Activated CD4-positive, CD25-positive, alpha-beta regulatory T cell treated with anti-CD3 and anti-CD28 coated beads, Interleukin-2, amount 50 U/mL, for 16 hours (primary cell): ENCODE measurements at places on chromosomes 5 and 9.

DNA sequence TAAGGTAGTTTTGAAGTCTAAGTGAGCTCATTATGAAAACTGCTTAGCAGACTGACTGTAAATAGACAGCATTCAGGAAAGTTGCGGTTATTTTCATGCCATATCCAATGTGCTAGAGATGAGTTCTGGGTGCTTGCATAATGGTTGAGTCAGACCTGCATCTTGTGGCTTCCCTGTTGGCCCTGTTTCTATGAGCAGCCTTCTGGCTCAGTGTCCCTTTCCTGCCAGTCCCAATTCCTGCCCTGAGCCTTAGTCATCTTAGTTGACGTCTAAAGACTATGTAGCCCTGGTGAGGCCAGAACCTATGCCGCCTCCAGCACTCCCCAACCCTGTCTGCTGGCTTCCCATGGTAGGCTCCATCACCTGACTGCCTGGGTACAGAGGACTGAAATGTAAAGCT is 76.3 kb upstream of the TNFSF8 start:
- no peak for DNase-seq

- DNase-seq = no peak
These were observed 10.0 kb upstream of the CCL28 start for GRCh38 chr5:43422143-43422542.

GRCh38 chr5:122704247-122705036 is 70.4 kb upstream of the SNX2 start:
- no peak for DNase-seq

- no peak for DNase-seq
These were observed 316.3 kb downstream of the FAM170A start for GRCh38 chr5:119945691-119946090.

DNA sequence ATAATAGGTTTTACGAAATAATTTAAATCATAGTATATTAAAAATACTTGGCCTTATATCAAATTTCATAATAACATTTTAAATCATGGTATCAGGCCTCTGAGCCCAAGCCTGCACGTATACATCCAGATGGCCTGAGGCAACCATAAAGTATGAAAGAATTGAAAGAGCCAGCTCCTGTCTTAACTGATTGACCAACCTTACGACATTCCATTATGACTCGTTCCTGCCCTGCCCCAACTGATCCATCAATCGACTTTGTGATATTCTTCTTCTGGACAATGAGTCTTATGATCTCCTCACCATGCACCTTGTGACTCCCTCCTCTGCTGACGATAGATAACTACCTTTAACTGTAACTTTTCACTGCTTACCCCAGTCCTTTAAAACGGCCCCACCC is 545.0 kb downstream of the MTRR start:
- DNase-seq = no peak

DNA sequence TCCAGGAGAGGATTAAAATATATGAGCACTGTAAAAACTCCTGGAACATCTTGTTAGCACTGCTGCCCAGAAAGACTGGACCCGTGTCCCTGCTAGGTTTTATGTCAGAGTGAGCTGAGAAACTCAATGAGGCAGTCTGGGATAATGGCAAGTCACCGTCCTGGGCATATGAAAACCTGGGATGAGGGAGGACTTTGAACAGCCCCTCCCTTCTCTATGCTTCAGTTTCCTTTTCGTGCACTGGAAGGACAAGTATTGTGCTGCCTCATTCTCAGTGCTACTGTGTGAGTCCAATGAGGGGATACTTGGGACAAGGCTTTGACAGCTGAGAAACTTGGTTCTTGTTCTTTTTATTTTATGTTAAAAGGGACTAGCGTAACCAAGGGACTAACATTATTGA is 143.0 kb upstream of the SHB start:
- DNase-seq = no peak

DNA sequence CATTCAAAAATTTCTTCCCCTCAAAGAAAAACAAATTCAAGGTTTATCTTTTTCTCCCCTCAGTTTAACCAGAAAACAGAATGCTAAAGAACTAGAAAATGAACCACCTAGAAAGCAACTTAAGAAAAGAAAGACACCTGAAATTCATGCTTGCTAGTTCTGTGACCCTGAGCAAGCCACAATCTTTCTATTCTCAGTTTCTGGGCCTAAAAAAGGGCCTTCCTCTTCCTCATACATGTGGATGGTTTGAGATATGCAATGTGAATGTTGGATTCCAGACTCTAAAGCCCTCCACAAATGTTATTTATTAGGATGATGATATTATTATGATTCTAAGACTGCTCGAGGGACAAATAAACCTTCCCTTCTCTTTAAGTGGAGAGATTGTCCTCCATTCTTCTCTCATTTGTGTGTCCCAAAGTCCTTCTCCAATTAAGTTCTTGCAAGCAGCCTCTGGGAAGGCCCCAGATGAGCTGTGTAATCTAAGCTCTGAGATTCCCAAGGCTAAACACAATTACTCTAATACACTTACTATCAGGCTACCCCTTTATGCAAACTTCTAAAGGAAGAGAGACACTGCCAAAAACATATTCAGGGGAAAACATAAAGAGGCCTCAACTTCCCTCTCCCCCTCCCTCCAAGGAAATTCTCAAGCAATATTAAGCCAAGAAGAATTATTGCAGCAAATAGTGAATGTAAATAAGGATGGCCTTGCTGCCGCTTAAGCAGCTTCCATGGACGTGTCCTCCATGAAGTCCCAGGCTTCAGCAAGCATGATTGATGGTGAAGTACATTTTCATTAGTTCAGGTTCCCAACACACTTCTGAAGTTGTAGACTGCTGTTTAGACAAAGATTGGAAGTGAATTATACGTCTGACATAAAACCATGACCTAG is 80.2 kb downstream of the PRKACG start:
- DNase-seq = no peak

DNA sequence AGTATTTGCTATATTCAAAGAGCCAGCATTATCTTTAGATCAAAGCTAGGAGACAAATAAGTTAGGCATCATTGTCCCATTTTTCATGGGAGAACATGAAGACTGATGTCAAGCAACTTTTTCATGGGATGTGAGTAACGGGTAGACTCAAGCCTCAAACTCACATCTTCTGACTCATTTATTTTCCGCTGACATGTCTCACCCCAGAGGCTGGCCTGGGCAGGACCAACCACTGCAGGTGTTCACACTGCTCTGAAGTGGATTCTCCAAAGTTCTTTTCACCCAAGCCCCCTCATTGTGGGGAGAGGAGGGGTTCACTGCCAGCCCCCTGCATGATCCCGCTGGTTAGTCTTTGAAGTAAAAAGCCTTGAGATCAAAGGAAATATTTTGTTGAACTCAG is 34.9 kb upstream of the BASP1 start:
- no peak for DNase-seq

GRCh38 chr9:75231167-75231566 is 142.9 kb downstream of the OSTF1 start:
- DNase-seq = no peak

DNA sequence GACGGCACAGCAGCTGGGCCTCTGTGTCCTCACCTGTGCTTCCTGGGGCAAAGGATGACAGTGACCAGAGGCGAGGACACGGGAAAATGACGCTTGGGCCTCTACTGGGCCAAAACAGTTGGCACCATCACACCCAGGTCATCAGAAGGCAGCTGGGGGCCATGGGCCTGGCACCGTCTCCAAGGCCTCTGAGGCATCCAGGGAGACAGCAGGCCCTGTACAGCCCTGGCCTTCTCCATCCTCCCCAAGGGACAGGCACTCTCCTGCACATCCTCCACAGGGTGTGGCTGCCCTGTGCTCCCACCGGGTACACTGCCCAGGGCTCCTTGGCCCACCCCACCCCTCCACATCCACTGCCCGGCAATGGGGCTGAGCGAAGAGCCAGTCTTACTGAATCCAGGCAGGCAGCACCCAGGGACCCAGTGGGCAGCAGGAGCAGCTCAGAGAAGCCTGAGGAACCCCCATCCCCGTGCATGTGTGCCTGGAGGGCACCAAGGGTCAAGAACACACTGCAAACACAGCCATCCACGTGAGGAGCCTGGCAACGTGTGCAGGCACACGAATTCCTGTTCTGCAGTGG is 4.0 kb downstream of the LPCAT1 start:
- DNase-seq = no peak

- DNase-seq = no peak
These were observed 313.5 kb downstream of the TLR4 start for GRCh38 chr9:118017607-118018122.

DNA sequence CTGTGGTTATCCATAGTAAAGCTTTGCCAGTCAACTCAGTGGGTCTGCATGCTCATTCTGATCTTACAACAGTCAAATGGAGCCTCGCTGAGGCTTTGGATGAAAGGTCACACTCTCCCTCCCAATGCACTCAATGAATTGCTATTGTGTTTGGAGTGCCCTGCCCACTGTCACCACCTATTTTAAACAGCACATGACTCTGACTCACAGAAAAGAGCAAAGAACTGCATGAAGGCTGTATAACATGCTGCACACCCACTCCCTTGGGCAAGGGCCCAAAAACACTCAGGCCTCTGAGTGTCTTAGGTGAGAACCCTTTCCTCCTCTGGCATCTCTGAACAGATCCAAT is 118.7 kb upstream of the CCDC112 start:
- no peak for DNase-seq

- no peak for DNase-seq
These were observed 240.6 kb upstream of the MAP3K1 start for GRCh38 chr5:56574778-56575177.

DNA sequence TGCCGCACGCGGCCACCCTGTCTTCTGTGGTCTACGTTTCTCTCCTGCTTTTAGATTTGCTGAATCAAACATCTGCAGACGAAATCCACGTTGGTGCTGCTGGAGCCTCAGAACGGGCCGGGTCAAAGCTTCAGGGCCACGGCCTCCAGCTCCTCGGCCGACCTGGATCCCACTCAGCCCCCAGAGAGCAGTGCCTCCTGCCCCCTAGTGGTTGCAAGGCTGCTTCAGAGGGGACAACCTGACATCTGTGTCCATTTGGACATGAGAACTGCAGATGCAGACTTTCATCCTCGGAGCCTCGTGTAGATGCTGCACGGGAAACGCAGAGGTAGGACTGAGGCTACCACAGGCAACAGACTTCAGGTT is 23.0 kb upstream of the SLC6A3 start:
- no peak for DNase-seq

DNA sequence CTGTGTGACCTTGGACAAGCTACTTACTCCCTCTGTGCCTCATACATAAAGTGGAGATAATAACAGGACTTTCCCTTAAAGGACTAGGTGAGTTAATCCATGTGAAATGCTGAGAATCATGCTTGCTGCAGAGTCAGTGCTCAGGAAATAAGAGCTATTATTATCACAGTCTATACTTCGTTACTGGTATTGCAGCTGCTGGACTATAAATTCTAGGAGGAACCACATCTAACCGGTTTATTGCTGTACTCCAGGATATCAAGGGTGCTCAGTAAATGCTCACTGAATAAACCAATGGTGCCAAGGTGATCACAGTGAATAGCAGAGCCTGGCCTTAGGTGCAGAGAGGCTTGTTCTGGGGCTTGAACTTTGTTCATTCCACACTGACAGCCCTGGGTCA is 69.3 kb downstream of the HSPA4 start:
- no peak for DNase-seq

- no peak for DNase-seq
These were observed 464 bp downstream of the GDF9 start for GRCh38 chr5:132865668-132866341.

- no peak for DNase-seq
These were observed 163.9 kb upstream of the RASA1 start for GRCh38 chr5:87103616-87104287.

- no peak for DNase-seq
These were observed 114.9 kb downstream of the INVS start for GRCh38 chr9:100213730-100214477.

DNA sequence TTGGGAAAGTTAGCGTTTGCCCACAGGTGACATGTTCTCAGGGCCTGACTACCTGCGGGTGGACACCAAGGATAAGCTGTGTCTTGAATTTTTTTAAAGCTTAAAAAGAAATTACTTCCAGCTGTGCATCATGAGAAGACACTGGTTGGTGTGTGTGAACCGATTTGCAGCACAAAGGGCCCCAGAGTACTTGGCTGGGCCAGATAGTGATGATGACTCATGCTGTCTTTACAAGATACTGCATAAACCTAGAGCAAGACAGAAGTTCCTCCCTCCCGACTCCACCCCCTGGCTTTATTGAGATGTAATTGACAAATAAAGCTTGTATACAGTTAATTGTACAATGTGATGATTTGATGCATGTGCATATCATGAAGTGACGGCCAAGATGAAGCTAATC is 212.8 kb downstream of the NXNL2 start:
- DNase-seq = no peak

- no peak for DNase-seq
These were observed 28.3 kb upstream of the WWC1 start for GRCh38 chr5:168263121-168263520.

DNA sequence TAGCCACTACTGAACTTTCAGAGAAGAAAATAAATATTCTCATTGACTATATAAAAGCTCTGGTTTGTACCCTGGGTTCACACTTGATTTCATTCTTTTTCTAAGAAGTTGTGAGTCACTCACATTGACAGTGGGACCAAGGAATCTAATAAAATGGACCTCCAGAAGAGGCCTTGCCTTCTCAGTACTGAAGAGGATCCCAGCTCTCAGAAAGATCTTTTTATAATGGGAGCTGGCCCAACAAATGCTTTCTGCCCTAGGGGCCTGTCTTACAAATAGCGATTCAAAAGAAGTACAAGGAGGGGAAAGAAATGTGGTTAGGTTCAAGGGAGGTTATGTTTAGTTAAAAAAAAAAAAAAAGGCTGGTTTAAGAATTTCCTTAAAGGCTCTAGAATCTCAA is 237.9 kb downstream of the ISL1 start:
- no peak for DNase-seq

- DNase-seq = no peak
These were observed 334.3 kb downstream of the EBF1 start for GRCh38 chr5:158765407-158765806.

DNA sequence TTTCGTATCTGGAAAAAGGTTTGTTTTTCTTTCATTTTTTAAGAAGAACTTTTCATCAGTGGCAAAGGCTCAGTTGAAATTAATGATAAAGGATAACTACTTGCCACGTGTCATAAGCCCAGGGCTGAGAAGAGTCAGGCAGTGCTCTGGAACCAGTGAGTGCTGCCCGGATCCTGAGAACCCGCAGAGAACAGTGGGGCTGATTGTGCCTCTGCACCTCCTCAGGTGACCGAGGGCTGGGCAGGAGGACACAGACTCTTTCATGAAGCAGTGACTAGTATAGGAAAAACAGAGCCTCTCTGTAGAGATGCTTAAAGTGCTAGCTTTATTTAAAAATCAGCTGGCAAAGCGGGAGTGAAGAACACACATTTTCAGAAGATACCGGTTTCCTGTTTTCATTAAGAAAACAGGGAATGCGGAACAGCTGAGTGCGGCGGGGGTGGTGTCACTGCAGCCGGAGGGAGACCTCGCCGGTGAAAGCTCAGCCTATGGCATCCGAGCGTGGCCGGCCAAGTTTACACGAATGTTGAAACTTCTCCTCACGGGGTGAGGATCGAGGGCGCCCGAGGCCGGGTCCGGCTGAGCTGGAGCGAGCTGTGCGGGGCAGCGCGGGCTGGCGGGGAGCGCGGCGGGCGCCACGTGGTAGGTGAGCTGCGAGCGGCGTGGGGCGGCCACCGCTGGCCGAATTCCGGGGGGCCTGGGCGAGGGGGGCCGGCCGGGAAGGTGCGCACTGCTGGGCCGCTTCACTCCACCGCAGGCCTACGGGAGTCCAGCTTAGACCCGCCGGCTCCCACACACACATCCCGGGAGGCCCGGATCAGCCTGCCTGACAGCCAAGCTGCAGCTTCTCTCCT is 134.7 kb upstream of the DMRT1 start:
- DNase-seq = no peak
